ENCODE measurements at places on chromosomes 5 and 9. TPM values are rescaled to one million over a fixed set of nuclear protein-coding genes. Genes with fewer than 3 reads are reported as not detected.

DNA sequence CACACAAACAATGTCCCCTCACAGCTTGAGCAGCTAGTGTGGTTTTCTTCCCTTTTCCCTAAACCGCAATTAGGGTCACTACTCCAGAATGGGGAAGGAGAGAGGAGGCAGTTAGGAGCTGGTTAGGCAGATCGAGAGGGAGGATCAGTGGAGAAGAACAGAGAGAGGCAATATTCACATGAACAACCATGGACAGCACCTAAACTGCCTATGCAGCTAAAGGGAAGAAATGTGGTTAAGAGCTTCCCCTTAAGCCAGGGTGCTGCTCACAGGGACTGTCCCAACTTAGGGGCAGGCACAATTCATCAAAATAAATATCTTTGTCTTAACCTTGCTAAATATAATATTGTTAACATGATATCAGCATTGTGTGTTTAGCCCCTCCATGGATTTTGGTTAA is 359.3 kb upstream of the CDH18 start:
- peaks cover 4% of the 10 kb centered on the region for H3K4me1 ChIP-seq
- no peak overlapping the region for H3K27ac ChIP-seq
- H3K27me3 ChIP-seq: no peaks in the 10 kb centered on the region
- no peaks in the 10 kb centered on the region for H3K36me3 ChIP-seq
- no peak for DNase-seq

GRCh38 chr9:85377731-85378289 is 363.9 kb downstream of the AGTPBP1 start:
- H3K27ac ChIP-seq: peak overlapping the region; percentile 43
- H3K4me3 ChIP-seq: no peak overlapping the region
- peaks cover 27% of the 10 kb centered on the region for H3K4me1 ChIP-seq
- no peaks in the 10 kb centered on the region for H3K27me3 ChIP-seq
- H3K36me3 ChIP-seq: no peaks in the 10 kb centered on the region

Gene BRIX1
- total RNA-seq: 31.7 TPM

DNA sequence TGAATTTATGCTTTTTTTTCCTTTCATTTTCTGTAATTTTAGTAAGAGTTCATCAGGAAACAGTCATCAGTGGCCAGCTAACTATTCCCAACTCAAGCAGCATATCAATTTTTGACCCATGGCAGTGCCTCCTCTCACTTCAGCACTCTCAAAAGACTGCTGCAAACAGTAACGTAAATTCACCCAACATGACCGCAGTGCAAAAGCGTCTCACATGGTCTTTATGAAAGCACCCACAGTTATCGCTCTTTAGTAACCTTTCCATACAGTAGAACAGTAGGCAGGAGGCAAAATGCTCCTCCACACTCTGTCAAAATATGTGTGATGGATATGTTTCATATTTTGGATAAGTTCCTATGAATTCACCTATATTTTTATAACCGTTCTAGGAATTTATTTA is 48.6 kb downstream of the PARP8 start:
- no peak overlapping the region for H3K4me3 ChIP-seq
- no peak for DNase-seq
- H3K27me3 ChIP-seq: no peaks in the 10 kb centered on the region
- H3K36me3 ChIP-seq: no peaks in the 10 kb centered on the region
- peaks cover 19% of the 10 kb centered on the region for H3K4me1 ChIP-seq

GRCh38 chr5:174176511-174176910 is 131.0 kb downstream of the NSG2 start:
- no peak overlapping the region for H3K4me3 ChIP-seq
- no peaks in the 10 kb centered on the region for H3K4me1 ChIP-seq
- H3K27ac ChIP-seq: no peak overlapping the region
- no peaks in the 10 kb centered on the region for H3K36me3 ChIP-seq
- DNase-seq: no peak
- peaks cover 38% of the 10 kb centered on the region for H3K27me3 ChIP-seq

DNA sequence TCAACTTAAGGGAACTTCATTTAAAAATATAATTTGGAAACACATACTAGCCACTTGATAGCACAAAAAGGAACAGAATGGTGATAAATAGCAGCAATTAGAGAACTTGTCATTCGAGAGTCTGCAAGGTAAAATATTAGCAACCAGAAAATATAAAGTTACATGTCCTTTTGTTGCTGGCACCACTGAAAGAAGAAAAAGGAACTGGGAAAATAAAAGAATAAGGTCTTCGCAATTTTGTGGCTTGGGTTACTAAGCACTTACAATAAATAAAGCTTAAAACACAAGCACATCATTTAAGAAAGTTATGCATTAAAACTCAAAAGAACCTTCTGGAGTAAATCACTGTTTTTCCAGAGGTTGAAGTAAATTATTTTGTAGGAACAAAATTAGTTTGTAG is 149.9 kb upstream of the FBN2 start:
- peak overlapping the region; percentile 47 for H3K27ac ChIP-seq
- H3K36me3 ChIP-seq: peaks cover 10% of the 10 kb centered on the region
- peaks cover 41% of the 10 kb centered on the region for H3K4me1 ChIP-seq

Gene PDCD1LG2
- not detected for total RNA-seq

DNA sequence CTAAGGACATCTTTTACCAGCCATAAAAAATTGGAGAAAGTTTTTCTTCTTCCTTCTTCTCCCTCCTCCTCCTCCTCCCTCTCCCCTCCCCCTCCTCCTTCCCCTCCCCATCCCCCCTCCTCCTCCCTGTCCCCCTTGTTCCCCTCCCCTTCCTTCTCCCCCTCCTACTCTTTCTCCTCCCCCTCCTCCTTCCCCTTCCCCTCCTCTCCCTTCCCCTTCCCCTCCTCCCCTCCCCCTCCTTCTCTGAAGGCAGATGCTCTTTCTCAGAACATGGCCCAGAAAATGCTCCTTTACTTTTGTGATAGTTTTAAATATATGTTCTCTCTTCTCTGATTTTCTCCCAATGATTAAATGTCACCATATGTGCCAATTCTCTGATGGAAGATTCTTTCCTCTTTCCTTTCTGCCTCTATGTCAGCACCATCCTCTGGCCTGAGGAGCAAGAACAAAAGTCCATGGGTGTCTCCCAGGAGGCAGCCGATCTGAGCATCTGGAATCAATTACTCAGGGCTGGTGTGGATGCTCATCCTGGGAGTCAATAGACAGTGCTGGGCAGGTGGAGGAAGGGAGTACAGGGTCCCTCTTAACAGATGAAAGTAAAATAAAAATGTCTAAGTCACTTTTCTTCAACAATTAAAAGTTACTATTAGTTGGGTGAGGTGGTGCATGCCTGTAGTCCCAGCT is 63.0 kb upstream of the GNA14 start:
- no peak overlapping the region for H3K4me3 ChIP-seq
- H3K36me3 ChIP-seq: peaks cover 19% of the 10 kb centered on the region
- H3K27ac ChIP-seq: no peak overlapping the region
- H3K4me1 ChIP-seq: peaks cover 36% of the 10 kb centered on the region

DNA sequence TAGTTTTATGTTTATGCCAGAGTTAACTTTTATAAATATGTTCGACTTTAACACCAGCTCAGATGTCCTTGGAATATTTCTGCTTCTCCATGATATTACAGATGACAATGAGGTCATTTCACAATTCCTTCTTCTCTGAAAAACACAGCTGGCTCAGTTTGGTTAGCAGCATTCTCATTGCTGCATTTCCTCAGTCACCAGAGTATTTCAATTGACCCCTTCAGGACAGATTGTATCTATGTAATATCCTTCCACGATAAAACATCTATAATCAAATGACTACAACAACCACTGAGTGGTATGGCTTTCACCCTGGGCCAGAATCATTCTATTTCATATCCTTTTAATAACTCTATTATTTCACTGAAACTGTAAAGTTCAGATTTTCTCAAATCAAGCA is 148.7 kb downstream of the OXCT1 start:
- no peak overlapping the region for H3K4me3 ChIP-seq
- H3K27me3 ChIP-seq: peaks cover 1% of the 10 kb centered on the region
- H3K36me3 ChIP-seq: no peaks in the 10 kb centered on the region

DNA sequence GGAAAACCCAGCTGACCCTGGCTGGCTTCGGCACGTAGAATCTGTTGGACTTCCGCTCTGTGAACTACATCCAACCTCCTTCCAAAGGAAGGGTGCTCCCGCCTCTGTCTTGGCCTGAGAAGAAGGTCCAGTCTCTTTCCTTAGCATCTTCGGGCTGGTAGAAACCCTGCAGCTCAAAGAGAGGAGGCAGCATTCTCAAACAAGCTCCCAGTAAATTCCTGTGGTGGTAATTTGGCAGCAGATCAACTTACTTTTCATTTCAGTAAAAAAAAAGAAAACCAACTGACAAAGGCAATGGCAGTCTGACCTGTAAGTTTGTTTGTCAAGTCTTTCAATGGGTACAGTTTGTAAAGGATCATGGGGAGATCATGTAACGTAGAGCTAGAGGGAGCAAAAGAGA is 176.7 kb downstream of the MED10 start:
- H3K4me3 ChIP-seq: no peak overlapping the region
- H3K27ac ChIP-seq: no peak overlapping the region
- H3K27me3 ChIP-seq: peaks cover 8% of the 10 kb centered on the region
- no peaks in the 10 kb centered on the region for H3K36me3 ChIP-seq
- peaks cover 5% of the 10 kb centered on the region for H3K4me1 ChIP-seq

DNA sequence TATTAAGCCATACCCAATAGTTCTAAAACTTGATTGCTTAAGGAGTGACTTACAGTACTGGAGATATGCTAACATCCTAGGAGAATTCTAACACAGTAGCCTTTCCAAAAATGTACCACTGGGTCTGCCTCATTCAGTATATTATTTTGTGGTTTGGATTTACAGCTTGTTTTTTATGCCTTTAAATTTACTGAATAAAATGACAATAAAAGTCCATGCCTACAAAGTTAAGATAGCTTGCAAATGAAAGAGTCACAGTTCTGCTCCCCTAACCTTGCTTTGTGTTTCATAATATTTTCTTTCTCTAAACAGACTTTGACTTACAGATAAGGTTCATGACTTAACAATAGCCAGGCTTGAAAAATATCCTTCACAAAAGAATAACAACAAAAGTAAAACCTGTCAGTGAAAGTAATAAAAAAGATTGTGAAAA is 951.1 kb upstream of the NUDT12 start:
- H3K4me3 ChIP-seq: no peak overlapping the region
- no peaks in the 10 kb centered on the region for H3K27me3 ChIP-seq
- no peak overlapping the region for H3K27ac ChIP-seq

DNA sequence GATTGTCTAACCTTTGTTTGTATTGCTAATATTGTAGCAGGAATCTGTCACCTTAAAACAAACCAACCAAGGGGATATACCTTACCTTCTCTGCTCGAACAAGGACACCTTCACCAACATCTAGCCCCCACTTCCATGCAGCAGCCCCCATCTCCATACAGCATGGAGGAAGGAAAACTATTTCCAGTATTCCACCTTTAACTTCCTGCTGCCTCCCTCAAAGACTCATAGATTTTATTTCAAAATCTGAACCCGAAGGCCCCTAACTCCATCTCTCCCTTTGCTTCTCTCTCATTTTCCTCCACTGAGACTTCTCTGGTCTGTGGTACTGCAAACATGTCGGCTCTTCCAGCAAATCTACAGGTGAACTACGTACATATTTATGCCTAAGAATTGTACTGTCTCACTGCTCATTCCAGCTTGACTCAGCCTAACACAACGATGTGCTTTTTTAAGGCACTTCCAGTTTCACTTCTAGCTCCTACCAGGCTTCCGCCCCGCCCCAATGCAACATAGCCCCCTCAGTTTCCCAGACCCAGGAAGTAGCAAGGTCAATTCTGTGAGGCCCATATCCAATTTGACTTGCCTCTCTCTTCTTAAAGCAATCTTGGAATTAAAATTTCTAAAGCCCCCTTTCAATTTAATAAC is 70.7 kb upstream of the RNF38 start:
- H3K27me3 ChIP-seq: no peaks in the 10 kb centered on the region
- DNase-seq: no peak
- peaks cover 20% of the 10 kb centered on the region for H3K4me1 ChIP-seq
- H3K27ac ChIP-seq: peak overlapping the region; percentile 93

- H3K27ac ChIP-seq: no peak overlapping the region
- peaks cover 22% of the 10 kb centered on the region for H3K36me3 ChIP-seq
- no peak overlapping the region for H3K4me3 ChIP-seq
- H3K27me3 ChIP-seq: no peaks in the 10 kb centered on the region
- DNase-seq: peak; percentile 89
Measured at GRCh38 chr5:10283927-10284635, 23.6 kb downstream of the CMBL start.

Gene NEUROG1
- total RNA-seq: not detected

Gene MELK
- total RNA-seq: 14.8 TPM

DNA sequence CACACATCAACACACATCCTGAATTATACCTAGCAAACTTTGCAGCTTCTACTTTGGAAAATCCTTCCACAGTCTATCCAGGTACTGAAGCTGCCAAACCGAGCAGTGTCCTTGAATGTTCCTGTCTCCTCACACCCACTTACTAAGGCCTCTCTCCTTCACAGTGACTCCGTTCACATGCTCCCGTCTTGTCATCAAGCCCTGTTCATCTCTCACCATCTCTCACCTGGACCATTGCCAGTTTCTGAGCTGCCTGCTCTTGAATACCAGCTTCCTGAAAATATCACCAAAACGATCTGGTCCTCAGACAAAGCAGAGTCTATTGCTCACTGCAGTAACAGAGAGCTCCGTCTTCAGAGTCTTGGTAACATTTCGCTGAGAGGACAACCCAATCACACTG is 57.4 kb downstream of the GCNT1 start:
- H3K4me1 ChIP-seq: peaks cover 15% of the 10 kb centered on the region
- H3K27me3 ChIP-seq: peaks cover 4% of the 10 kb centered on the region
- H3K36me3 ChIP-seq: no peaks in the 10 kb centered on the region
- DNase-seq: no peak

GRCh38 chr9:83991355-83991754 is 10.8 kb downstream of the RMI1 start:
- H3K27me3 ChIP-seq: no peaks in the 10 kb centered on the region
- H3K27ac ChIP-seq: no peak overlapping the region
- no peak overlapping the region for H3K4me3 ChIP-seq
- H3K4me1 ChIP-seq: peaks cover 8% of the 10 kb centered on the region
- peaks cover 16% of the 10 kb centered on the region for H3K36me3 ChIP-seq

Gene SOHLH1
- not detected for total RNA-seq

Gene LAMC3
- 19.5 TPM for total RNA-seq

GRCh38 chr9:99606957-99607356 is 214.7 kb upstream of the NR4A3 start:
- no peaks in the 10 kb centered on the region for H3K27me3 ChIP-seq
- no peaks in the 10 kb centered on the region for H3K36me3 ChIP-seq
- peaks cover 8% of the 10 kb centered on the region for H3K4me1 ChIP-seq
- no peak for DNase-seq
- H3K4me3 ChIP-seq: no peak overlapping the region
- no peak overlapping the region for H3K27ac ChIP-seq

- H3K27me3 ChIP-seq: peaks cover 2% of the 10 kb centered on the region
- H3K4me1 ChIP-seq: peaks cover 1% of the 10 kb centered on the region
- H3K27ac ChIP-seq: no peak overlapping the region
- H3K36me3 ChIP-seq: no peaks in the 10 kb centered on the region
Measured at GRCh38 chr9:130981756-130982137, 27.2 kb upstream of the LAMC3 start.

Gene LCN1
- total RNA-seq: not detected

Gene HAVCR1
- total RNA-seq: 0.25 TPM

Data from mesothelial cell of epicardium (in vitro differentiated cells).